ENCODE measurements at places on chromosomes 7 and 10.

GRCh38 chr7:119397156-119397555 lies 875.8 kb upstream of the KCND2 start:
- no peak for DNase-seq

GRCh38 chr10:102627736-102628293 lies 16.5 kb upstream of the TRIM8 start:
- DNase-seq: no peak

DNA sequence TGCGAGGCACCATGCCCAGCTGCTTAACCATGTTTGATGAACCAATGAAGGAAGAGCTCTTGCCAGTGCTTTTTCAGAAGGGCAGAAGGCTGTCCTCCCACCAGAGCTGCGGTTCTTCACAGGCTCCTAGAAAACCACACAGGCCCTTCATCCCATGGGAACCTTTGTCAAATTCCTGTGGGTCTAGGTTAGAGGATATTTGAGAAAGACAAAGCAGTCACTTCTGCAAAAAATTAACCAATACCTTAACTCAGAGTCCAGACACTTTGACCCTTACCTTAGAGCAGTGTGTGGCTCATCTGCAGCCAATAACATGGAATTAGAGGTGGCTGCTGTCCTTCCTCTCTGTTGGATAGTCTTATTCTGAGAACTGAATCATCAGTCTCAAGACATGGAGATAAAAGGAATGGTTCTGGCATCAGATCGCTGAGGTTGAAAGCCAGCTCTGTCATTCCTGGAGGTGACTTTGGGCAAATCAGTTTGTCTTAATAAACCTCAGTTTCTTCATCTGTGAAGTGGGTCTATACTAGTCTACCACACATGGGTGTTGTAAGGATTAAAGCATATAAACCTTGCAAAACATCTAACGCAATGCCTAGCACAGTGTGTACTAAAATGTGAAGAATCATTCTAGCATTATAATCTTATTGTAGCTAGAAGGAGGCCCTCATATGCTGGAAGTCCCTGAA lies 65.1 kb upstream of the PIP4K2A start:
- no peak for DNase-seq

DNA sequence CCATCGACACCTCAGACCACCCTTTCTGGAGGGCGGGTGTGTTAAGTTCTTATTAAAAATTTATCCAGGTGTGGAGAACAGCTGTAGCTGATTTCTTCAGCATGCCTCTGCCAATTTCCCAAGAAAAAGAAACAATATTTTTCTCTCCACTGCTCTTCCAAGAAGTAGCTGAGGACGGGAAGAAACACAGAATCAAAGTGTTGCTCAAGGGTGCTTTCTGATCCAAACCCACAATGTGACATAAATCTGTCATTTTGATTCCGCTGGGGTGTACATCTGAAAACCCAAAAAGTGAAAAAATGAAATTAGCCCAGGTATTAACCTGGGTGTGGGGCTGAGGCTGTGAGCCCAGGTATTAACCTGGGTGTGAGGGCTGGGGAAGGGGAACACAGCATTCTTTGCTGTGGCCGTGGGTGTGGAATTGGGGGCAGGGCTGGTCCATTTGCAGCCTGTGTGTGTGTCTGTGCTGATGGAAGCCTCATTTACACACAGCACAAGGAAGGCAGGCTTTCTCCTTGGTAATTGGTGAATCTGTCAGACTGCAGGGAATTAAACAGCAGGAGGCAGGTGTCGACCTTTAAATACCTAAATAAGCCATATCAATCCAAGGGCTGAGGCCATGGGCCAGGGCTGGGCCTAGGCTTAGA lies 48.4 kb upstream of the CCDC3 start:
- no peak for DNase-seq

GRCh38 chr7:145263886-145264285 lies 428.0 kb upstream of the TPK1 start:
- no peak for DNase-seq

DNA sequence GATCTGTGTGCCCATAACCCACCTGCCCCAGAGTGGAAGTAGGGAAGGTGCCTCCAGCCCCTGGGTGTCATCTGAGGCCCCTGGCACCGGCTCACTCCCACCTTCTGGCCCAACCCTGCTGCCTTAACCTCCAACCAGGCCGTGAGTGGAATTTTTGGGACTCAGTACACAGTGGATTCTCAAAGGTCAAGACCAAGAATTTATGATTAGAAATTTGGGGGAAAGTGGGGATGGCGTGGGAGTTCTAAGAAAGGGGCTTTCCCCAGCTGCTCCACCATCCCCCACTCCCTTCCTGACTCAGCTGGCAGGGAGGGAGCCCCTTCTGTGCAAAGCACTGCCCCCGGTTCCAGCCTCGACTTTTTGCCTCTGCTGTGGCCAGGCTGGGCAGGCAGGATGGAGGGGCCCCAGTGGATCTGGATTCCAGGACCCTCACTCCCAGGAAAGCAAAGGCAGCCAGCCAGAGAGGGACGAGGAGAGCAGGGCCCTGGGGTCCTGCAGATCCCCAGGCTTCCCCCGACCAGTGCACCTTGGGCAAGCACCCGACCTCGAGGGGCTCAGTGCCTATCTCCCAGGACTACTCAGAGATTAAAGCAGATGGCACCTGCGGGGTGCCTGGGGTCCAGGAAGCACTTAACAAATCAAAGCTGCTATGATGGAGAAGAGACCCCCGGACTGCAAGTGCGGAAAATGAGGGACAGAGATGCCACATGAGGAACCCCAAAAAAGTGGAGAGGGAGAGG lies 12.8 kb downstream of the SPOCK2 start:
- no peak for DNase-seq

DNA sequence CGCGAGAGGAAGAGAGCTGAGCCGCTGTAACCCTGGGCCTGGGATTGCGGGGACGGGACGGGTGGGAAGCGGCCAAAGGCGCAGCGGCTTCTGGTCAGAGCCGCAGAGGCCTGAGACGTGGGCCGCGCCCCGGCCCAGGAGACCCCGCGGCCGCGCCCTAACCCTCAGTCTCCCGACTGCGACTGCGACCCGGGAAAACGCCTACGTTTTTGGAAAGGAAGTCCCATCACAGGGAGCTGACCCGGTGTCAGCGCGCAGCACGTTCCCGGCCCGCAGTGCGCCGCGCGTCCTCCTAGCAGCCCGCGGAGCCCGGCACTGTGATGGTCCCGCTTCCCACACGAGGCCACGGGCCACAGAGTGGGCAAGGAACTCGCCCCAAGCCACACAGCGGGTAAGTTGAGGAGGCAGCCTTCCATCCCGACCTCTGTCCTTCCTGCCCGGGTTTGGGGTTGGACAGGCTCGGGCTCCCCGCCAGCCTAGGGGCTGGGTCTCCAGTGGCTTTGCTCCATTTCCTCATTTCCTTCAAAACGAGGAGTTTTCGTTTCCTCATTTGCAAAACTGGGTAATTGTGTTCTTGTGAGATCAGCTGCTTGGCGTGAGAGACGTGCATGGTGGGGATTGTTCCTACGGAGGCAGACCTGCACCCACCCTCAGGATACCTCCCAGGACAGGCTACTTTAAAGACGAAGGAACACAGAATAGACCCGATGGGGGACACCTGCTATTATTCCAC lies 1.2 kb downstream of the GPNMB start:
- no peak for DNase-seq

GRCh38 chr10:22317076-22317370 lies 835 bp downstream of the COMMD3 start:
- DNase-seq: no peak

DNA sequence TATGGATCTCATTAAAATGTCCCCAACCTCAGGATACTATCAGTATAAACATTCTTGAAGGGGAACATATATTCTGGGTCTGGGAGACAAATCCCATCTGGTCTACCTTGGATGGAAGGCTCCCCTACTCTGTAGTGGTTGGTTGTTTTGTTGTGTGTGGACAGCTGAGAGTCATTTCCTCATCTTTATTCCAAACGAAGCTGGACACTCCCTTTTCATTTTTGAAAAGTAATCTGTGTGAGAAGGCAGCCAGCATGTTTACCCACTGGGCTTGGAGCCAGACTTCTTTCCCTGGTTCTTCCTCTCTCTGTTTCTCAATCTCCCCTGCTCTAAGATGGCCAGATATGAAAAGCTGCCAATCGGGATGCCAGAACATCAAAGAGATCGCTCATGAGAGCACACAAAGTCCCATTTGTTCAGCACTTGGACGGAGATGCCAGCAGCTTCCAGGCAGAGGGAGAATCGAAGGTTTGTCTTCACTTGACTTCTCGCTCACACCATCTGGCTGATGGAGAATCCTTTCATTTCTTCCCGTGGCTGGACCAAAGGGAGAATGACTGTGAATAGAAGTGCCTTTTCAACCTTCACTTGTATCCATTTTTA lies 108.1 kb upstream of the AGR3 start:
- DNase-seq: no peak

- no peak for DNase-seq
Observed at GRCh38 chr10:132582137-132582536, 44.5 kb downstream of the INPP5A start.

- DNase-seq: no peak
Observed at GRCh38 chr7:114303301-114303700, 111.3 kb upstream of the FOXP2 start.

DNA sequence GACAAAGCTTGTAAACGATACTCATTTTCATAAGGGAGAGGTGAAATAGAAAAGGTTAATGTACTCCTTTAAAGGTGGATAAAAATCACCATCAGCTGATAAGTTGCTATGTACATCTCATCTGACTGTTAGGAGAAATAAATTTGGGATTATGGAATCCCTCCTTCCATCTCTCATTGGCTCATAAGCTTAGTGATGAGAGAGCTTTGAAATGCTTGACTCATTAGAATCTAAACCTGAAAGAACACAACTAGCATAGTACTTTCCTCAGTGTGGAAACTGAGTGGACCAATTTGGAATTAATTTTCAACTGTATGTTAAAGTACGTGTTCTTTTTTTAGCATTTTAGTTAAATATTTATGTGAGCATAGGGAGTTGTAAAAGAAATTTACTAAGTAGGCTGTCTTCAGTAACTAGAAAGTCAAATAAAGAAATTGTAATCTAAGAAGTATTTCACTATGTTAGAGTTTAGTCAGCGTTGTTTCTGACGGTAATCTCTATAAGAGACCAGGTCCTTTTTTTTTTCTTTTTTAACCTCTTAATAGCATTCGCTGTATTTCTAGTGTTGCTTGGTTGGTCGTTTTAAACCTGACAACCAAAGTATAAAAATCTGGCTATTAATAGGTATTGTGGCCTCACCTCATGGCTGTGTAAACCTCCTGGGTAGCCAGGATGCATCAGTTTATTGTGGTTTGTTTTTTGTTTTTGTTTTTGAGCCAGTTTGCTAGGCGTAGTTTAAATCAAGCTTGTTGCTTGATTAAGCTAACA lies 34.4 kb downstream of the FHIP2A start:
- no peak for DNase-seq

- DNase-seq: no peak
Observed at GRCh38 chr10:32050177-32050576, 6.0 kb downstream of the KIF5B start.

DNA sequence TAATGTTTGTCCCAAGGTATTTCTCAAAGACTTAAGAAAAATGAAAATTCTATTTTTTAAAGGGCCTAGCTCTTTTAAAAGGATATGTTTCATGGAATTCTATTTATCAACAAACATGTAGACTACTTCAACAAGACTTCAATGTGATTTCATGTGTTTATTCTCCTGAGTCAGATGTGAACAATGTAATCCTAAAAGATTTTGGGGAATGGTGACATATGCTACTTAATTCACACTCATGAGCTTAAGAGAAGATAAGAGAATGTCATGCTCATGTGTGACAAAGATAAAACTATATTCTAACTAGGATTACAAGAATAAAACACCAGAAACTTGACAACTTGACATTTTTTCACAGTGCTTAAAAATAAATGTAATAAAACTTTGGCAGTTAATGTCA lies 127.5 kb downstream of the TES start:
- DNase-seq: no peak

DNA sequence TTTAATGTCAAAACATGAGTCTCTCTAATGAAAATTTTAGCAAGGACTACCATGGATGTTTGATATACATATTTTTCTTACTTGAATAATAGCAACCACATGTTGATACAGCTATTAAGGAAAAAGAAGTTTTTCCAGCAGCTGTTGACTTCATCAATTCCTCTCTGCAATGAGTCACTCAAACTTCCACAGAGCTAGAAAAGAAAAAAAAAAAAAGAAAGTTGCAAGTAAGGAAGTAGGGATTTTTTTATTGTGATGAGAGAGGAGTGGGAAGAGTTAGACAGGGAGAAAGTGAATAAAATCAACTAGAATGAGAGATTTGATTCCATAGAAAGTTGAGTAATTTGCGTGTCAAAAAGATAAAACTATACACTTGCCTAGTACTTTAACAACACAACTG lies 46.2 kb downstream of the CAV1 start:
- no peak for DNase-seq

- no peak for DNase-seq
Observed at GRCh38 chr7:116788572-116789197, 73.7 kb upstream of the CAPZA2 start.
